AG08396 (cell line): ENCODE measurements at places on chromosomes 4 and X.

- DNase-seq, result no peak
Observed at GRCh38 chrX:28946846-28947245, 359.6 kb downstream of the IL1RAPL1 start.

DNA sequence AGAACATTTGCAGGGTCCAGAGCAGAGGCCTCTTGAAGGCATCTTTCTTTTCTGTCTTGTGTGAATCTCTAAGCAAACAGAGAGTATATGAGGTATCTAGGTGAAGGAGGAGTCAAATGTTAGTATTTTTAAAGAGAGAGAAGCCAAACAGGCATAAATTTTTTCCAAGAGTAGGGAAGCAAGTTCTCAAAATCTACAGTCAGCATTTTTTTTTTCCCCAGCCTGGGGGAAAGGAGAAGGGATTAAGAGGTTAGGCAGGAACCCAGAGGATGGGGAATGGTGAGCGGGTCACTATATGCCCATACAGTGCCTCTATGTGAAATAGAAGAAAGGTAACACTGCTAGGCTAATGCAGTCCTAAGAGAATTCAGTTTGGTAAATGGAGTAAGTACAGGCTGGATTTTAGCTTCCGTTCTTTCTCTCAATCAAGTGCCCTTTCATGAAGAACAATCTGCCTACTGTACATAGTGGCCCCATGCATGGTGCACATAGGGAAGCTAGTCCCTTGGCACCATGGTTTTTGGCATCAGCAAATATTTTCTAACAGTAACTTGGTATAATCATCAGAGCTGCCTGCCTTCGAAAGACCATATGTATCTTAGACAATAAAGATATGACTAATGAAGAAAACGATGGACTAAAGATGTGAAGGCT lies 163.1 kb upstream of the MAB21L2 start:
- no peak for DNase-seq

- no peak for DNase-seq
Observed at GRCh38 chr4:5052204-5052702, 973 bp downstream of the STK32B start.

DNA sequence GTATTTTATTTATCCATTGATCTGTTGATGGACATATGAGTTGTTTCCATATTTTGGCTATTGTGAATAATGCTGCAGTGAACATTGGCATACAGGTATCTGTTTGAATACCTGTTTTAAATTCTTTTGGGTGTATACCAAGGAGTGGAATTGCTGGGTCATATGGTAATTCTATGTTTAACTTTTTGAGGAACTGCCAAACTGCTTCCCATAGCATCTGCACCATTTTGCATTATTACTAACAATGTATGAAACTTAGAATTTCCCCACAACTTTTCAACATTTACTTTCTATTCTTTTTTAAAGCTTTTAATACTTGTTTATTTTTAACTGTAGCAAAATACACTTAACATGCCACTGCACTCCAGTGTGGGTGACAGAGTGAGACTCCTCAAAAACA lies 57.0 kb upstream of the MSN start:
- no peak for DNase-seq

- no peak for DNase-seq
Observed at GRCh38 chrX:69317721-69318120, 152.5 kb upstream of the PJA1 start.

DNA sequence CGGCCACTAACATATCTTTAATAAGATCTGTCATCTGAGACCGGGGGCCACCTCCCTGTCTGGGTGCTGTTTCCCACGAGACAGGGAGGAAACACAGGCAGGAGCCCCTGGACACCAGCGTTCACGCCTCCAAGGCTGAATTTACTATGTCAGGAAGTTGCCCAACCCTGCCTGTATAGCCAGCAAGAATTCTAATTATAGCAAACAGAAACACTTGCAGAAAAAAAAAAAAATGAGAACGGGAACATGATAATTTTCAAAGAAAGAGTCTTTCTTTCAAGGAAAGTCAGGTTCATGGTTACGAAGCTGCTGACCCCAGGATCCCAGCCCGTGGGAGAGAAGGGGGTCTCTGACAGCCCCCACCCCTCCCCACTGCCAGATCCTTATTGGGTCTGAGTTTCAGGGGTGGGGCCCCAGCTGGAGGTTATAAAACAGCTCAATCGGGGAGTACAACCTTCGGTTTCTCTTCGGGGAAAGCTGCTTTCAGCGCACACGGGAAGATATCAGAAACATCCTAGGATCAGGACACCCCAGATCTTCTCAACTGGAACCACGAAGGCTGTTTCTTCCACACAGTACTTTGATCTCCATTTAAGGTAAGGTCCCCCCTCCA lies at the start of gene IL3RA:
Gene IL3RA (plus strand): TSS at position 455 of the 613 bp plus-strand sequence. CDS start 4,981 bp downstream, outside the sequence.
- DNase-seq, result no peak

GRCh38 chr4:152162331-152162697 lies 373.6 kb downstream of the FBXW7 start:
- no peak for DNase-seq

GRCh38 chr4:71470524-71470923 lies 131.7 kb downstream of the SLC4A4 start:
- no peak for DNase-seq

DNA sequence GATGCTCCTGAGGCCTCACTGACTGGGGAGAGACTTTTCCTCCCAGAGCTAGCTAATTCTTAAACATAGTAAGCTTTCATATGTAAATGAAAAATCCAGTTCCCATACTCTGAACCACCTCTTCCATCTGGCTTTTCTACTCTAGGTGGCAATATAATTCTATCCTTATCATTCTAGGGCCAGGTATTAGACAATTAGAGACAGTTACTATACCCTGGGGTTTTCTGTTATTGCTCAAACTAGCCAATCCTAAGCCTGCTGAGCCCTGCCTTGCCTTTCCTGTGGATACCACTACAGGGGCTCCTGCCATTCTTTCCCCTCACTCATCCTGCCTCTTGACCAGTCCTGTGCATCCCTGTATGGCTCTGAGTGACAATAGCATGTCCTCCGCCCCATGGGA lies 552.0 kb downstream of the STIM2 start:
- no peak for DNase-seq

DNA sequence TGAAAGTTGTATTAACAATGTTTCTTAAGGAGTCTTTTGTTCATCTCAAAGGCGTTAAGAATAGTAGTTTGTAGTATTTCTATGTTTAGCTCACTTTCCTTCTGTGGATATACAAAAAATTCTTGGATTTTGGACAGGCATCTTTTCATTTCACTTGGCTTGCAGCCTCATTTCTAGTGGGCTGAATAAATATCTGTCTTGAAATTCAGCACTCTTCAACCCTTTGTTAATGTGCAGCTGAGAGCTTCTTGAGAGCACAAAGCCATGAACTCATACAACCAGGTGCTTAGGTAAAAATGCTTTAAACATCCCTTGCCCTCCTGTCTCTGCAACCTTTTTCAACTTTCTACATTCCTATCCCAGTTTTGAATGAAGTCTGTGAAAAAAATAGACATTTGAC lies 1003.2 kb downstream of the C4orf33 start:
- DNase-seq, result no peak

DNA sequence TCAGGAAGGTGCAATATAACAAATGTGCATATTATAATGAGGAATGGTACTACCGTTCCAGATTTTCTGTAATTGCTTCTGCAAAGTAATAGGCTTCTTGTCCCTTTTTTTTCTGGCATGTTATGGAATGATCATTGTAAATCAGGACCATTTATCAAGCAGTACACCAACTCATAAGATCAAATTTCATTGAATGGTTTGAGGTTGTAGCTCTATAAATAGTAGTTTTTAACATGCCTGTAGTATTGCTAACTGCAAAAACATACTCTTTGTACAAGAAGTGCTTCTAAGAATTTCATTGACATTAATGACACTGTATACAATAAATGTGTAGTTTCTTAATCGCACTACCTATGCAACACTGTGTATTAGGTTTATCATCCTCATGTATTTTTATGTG lies 12.6 kb downstream of the IBSP start:
- no peak for DNase-seq

GRCh38 chr4:137572163-137572562 lies 39.9 kb upstream of the PCDH18 start:
- DNase-seq, result no peak

- DNase-seq, result no peak
Observed at GRCh38 chr4:102809190-102809589, 18.2 kb downstream of the UBE2D3 start.

- DNase-seq, result no peak
Observed at GRCh38 chrX:9370893-9371292, 94.0 kb upstream of the TBL1X start.

DNA sequence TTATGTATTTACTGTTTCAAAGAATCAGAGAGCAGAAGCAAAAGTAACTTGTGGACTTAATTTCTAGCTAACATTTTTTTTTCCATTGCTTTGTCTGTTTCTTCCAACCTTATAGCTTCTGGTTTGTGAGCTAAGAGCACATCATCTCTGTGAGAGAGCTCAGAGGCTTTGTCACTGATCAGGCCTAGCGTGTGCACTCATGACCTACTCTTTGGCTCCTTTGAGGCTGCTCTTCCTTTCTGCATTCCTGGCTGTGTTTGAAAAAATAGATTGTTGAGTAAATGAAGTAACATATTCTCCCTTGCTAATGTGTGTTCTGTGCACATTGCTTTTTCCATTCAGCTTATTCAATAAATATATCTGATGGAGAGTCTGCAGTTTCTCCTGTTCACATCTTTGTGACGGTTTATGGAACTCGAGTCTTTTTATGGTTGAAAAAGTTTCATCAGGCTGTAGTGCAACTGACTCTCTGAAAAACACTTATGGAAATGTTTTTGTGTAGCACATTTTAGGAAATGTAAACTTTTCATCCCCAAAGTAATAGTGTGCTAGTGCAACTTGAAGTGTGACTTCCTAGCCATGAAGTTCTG lies 133.0 kb downstream of the RAPGEF2 start:
- no peak for DNase-seq

GRCh38 chrX:85084770-85085393 lies 81.2 kb downstream of the APOOL start:
- DNase-seq, result peak; percentile 49

DNA sequence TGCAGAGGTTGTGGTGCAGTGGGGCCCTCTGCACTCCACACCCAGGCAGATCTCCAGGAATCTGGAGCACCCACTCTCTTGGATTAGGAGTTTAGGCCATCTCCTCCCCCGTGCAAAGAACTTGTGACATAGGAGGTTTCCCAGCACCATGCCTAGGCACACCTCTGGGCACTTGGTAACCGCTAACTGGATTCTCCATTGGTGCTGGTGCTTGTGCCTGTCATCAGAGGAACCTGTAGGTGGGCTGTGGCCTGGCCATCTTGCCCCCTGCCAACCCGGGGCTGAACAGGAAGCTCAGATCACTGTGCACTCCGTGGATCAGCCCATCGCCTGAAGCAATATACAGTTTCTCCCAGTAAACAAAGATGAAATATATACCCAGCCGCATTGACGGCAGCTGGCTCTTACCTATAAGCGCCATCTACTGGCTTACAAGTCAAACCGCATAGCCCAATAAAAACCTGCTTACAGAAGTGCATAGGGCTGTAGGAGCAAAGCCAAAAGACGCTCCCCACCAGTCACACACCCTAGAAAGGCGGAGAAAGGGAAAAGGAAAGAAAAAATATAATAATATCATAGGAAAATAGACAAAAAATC lies 19.1 kb upstream of the TEX13B start:
- peak; percentile 18 for DNase-seq

DNA sequence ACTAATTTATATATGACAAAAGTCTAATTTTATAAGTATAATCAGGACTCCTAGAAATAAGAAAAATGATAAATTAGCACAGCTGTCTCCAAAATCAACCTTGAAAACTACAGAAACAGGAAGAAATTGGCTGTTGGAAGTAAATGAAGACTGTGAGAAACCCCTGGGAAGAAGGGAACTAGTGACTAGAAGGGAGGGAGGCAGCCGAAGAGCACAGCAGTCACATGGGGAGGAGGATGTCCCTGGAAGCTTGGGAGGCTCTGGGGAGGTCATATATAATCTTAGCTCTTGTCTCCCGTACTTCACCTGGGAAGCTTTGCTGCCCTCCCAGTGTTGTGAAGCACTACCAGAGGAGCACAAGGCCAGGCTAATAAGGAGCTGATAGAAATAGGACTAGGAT lies 8.9 kb upstream of the TMA16 start:
- DNase-seq, result no peak

DNA sequence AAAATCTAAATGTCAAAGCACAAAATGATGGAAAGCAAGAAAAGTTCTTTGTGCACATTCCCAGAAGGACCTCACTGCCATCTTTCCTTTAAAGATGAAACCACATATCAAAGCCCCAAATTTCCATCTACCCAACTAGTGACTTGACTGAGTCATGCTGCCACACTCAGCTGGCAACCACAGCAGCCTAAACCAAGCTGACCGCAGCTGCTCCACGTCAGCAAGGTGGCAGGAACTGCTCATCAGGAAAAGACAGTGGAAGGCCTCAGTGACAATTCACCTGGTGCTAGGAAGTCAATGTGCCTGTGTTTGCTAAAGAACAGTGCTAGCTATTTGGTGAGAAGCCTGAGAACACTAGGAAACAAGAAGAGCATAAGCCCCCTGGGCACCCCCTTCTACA lies 26.1 kb downstream of the ACOX3 start:
- DNase-seq, result no peak

DNA sequence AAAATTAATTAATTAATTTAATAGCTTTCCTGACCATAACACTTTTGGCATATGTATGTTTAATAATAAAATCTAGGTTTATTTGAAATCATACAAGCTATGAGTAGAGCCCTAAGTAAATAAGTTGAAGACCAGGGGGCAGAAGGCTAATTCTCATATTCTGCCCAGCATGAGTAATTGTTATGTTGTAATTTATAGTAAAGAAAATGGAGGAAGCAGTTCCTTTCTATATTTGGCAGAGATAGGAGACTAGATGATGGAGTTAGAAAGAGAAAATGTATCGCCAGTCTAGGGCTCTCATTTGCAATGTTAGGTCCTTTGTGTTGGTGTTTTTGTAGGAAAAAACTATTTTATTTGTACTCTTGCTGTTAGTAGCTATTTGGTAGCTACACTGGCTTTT lies 89.1 kb downstream of the FNIP2 start:
- no peak for DNase-seq

DNA sequence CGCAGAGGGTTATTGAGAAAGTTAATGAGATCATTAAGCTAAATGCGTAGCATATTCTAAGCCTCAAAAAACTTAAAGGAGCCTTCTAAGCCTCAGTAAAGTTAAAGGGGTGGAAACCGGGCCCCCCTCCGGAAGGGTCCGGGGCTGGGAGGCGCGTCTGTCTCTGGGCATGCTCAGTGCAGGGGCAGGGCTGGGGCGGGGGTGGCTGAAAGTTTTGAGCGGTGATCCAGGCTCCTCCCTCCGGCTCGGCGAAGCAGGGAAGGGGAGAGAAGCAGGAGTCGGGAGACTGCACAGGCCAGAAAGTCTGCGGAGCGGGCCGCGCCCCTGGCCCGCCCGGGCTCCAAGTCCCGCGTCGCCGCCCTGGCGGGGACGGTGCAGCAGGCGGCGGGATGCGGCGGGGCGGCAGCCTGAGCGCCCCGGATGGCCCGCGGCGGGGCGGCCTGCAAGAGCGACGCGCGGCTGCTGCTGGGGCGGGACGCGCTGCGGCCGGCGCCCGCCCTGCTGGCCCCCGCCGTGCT lies at the start of gene EVC:
Gene EVC (plus strand): TSS at position 241 of the 518 bp plus-strand sequence. CDS start 180 bp downstream, at position 421.
- peak; percentile 93 for DNase-seq
